ENCODE measurements at places on chromosomes 5 and 9.
A peak's percentile ranks its signal among the peaks of the same experiment; 100 is the strongest.

GRCh38 chr9:124477648-124478285 is 27.5 kb downstream of the ADGRD2 start:
- no peak for DNase-seq

DNA sequence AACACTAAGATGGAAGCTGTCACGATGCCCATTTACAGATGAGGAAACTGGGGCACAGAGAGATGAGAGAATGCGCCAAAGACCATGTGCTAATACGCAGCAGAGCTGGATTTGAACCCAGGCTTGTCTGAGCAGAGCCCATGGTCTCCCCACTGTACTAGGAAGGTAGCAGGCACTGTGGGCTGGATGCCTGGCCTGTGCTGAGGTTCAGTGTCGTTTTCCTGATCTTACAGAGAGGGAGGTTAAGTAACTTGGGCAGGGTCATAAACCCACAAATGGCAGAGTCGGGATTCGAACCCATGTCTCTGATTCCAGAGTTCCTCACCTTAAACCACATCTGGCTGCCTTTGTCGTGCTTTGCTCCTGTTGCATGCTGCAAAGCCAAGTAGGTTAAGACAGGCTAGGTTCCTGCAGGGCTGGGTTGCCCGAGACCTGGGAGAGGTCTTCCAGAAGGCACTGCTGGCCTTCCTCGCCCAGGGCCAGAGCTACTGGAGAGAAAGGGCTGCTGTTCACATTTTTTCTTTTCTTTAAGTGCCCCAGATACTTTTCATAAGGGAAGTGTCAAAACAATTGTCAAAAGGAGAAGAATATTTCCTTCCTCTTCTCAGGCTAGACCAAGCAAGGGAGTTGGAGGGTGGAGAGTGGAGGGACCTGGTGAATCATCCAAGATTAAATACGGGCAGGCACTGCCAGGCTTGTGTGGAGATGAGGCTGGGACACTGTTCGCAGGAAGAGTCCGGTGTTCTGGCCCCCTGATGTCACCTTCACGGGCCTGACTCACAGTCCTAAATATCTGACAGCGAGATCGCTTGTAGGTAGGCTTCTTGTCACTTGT is 3.2 kb downstream of the NEK6 start:
- peak; percentile 71 for DNase-seq

DNA sequence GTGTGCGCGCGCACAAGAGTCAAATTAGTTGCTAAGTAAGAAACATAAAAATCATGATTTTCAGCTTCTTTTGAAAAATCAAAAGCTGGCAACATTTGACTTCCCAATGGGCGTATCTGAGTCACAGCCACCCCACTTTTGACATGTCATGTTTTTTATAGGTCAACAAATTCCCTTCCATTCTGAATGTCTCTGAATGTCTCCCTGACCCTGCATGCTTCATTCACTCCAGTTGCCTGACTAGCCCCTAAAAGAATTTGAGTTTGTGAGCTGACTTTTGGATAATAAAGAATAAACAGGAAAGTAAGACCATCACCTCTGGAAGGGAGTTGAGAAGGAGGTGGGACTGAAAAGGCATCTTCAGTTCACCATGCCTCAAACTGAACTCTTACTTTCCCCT is 20.2 kb upstream of the GLIS3 start:
- DNase-seq = no peak

GRCh38 chr5:180334751-180335613 is 18.2 kb downstream of the GFPT2 start:
- no peak for DNase-seq

DNA sequence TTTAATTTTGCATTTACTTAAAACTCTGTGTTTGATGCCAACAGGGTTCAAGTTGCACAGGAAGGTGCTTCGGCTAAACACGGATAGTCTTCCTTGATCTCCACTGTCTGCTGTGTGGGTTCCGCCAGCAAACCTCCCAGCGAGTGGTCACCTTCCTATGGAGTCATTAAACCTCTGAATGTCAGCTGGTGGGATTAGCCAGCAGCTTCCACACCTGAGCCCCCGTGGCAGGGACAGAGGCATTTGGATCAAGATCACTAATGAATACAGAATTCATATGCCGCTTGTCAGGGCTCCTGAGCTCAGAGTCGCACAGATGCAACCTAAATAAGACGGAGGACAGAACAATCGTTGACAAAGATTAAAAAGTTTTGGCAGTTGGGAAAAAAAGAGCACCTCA is 39.5 kb downstream of the PSMB7 start:
- DNase-seq = no peak

DNA sequence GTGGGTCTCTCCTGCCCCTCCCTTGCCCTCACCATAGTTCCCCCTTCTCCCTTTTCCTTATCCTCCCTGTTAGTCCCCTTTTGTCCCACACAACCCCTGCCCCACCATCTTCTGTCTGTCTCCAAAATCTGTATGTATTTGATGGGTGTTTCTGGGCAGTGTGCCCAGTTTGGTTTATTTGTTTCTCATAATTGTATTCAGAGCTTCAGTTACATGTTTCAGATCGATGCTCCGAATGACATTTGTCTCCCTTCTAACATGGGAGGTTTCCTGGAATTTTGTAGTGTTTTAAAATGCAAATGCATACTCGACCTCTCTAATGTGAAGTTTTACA is 22.2 kb downstream of the FBXL7 start:
- no peak for DNase-seq

- DNase-seq = no peak
These were observed 22.8 kb downstream of the CSNK1A1 start for GRCh38 chr5:149528281-149529060.

DNA sequence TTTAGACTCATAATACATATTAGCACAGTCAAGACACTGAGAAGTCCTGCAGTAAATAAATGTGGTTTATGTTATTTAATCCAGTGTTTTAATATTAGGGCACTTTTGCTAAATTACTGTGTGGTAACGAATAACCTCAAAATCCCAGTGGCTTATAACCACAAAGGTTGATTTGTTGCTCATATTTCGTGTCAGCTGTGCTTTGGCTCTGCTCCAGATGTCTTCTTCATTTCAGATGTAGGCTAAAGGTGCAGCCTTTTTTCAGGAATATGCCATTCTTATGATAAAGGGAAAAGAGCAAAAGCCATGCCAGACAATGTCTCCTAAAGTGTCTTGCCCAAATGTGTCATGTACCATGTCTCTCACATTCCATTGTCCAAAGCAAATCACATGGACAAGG is 144.8 kb downstream of the BRINP1 start:
- no peak for DNase-seq

DNA sequence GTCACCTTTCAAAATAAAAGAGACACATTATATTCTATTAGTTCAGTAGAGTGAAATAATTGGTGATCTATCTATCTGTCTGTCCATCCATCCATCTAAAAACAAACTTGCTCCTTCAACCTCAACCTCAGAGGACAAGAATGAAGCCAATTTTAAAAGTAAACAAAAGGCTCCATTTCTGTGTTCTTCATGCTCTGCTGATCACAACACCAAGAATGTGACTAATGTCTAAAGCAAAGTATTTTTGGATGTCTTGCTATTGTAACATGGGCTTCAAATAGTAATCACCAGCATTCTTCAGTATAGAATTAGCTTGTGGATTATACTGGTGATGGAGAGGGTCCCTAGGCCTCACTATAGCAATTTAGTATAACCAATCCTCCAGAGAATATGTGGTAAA is 1304.4 kb downstream of the MAT2B start:
- DNase-seq = no peak

GRCh38 chr5:96172436-96172835 is 210.8 kb upstream of the ELL2 start:
- peak; percentile 94 for DNase-seq

GRCh38 chr5:96431376-96432187 is 1.5 kb downstream of the PCSK1 start:
- peak; percentile 80 for DNase-seq

DNA sequence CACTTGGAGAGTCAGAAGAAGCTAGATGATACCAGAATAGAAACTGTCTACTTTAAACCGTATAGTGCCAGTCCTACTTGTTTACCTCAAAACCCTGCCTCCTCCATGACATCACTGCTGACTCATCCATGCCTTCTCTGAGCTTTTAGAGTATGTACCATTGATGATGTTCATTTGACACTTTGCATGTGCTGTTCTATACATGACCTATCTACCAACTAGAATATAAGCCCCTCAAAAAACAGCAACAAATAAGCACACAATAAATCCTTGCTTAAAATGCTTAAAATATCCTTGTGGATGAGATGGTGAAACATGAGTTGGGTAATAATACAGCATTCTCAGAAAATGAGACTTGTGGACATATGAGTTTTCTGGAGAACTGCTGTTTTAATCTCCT is 2.6 kb downstream of the CTNNAL1 start:
- peak; percentile 78 for DNase-seq

- peak; percentile 35 for DNase-seq
These were observed 1.1 kb downstream of the ERCC6L2 start for GRCh38 chr9:95876595-95876994.

- DNase-seq = no peak
These were observed 6.8 kb downstream of the C9orf43 start for GRCh38 chr9:113417370-113417769.

DNA sequence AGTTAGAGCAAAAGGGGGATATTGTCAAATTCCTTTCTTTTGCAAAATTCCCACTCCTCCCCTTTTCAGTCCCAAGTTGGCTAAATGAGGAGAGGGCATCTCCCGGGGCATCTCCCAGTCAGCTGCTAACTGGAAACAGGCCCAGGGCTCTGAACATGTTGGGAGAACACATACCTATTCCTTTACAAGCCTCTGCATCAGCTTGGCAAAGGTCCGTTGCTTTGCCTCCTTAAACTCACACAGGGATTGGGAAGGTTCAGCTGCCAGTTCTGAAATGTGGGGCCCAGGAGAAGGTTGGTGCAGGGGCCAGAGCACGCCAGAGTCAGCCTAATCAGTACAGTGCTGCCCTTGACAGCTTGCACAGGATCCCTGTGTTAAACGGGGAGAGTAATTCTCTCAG is 11.0 kb upstream of the DMRT3 start:
- DNase-seq = no peak

DNA sequence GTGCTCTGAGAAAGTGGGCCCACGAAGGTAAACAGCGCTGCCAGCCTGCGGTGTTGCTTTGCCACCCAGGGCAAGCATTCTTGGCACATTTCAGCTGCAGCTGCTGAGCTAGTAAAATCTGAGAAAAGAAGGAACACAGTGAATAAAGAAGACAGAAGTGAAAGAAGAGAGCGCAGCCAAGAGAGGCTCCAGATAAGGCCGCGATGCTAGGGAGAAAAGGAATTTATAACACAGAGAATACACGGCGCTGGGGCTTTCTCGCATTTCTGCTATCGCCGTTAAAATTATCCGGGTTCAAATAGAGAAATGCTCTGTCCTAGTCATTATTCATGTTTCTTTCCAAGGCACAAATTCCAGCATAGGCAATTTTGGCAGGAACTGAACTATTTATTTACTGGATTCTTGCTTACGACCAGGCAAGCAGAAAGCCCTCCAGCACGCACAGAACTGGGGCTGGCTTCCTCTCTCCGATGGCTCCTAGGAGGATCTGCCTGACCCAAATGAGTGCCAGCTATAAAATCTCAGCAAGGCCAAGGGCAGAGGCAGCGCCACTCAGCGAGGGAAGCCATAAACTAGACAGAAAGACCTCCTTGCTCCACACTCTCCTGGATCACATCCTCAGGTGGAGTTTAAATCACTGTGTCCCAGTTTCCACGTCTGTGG is 111.2 kb downstream of the ATPSCKMT start:
- DNase-seq = no peak

- DNase-seq = no peak
These were observed 568.5 kb downstream of the RAB3C start for GRCh38 chr5:59151162-59151889.

GRCh38 chr9:134127616-134128015 is 8.3 kb upstream of the WDR5 start:
- DNase-seq = no peak

DNA sequence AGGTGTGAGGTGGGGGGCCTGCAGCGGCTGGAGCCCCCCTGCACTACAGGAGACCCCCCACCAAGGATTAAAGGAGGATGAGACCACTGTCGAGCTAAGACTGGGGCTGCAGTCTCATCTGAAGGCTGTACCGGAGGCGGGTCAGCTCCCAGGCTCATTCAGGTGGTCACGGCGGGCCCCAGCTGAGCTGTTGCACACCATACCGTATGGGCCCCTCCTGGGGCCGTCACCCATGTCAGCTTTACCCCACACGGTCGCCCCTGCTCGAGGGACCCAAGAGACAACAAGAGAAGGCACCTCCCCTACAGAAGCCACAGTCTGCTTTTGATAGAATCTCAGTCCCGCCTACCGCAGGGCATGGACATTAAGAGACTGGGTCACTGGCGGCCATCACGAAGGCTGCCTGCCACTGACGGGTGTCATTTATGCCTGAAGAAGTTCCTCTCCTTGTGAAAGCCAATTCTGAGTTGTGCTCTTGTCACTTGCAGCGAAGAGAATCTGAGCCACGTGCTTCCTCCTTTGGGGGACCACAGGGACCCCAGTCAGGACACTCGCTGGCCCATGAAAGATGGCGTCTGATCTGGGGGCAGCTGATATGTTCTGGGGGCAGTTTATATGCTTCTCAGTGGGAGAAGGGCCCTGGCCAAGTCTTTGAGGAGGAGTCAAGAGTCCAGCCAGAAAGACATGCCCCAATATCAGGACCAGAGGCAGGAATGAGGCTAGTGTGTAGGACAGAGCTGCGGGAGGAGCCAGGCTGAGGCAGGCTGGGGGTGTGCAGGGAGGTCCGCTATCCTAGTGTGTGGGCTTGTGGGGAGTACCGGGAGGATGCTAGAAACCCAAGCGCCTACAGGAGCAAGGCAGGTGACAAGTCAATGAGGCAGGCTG is 102.4 kb downstream of the ZNF354C start:
- DNase-seq = no peak

DNA sequence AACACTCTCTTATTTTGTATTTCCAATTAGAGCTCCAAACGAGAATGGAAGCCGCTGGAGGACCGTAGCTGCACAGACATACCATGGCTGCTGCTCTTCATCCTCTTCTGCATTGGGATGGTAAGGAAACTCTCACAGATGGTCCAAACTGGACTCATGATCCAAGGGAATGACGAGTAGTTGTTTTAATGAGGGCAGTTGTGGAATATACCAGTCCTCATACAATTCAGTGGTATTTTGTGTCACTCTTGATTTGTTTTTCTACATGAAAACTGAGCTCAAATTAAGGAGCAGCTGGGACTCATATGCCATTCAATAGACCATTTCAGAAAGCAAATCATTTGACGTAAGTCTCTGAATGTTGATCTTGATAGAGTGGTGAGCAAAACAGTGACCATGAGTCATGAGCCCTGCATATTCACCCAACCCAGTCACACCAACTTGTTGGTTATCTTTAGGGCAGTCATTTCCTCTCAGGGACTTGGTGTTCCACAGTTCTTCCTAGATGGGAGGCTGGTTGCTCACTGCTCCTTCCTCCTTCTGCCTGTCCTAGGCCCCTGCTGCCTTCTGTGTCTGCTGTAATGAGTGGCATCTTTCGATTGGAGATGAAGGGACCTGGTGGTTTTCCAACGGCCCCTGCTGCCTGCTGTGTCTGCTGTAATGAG is 54.9 kb downstream of the SLC44A1 start:
- DNase-seq = peak; percentile 94

DNA sequence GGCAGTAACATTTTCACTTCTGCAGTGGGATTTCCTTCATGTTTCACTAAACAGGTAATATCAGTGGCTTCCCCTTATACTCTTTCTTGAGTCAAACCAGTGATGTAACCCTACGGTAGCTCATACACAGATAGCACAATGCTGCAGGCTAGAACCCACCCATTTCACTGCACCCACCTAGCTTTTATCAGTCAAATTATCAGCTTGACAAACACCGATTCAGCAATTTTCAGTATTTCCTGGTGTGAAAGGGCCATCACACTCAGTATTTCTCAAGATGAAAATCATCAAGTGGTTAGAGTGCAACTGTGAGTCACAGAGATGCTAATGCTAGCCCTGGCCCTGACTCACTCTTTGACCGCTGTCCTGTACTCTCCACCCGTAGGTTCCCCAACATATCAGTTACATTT is 242.3 kb upstream of the PTGER4 start:
- DNase-seq = peak; percentile 62

GRCh38 chr9:81245254-81245956 is 443.9 kb downstream of the TLE1 start:
- no peak for DNase-seq
